ENCODE measurements at places on chromosomes 4 and X. TPM values are rescaled to one million over a fixed set of nuclear protein-coding genes. Genes with fewer than 3 reads are reported as not detected.

Gene SULT1E1
- total RNA-seq = not detected

- DNase-seq = no peak
These were observed 180.7 kb upstream of the SFRP2 start for GRCh38 chr4:153969542-153969941.

- DNase-seq = no peak
These were observed 359.4 kb upstream of the ZCCHC13 start for GRCh38 chrX:73944563-73944908.

DNA sequence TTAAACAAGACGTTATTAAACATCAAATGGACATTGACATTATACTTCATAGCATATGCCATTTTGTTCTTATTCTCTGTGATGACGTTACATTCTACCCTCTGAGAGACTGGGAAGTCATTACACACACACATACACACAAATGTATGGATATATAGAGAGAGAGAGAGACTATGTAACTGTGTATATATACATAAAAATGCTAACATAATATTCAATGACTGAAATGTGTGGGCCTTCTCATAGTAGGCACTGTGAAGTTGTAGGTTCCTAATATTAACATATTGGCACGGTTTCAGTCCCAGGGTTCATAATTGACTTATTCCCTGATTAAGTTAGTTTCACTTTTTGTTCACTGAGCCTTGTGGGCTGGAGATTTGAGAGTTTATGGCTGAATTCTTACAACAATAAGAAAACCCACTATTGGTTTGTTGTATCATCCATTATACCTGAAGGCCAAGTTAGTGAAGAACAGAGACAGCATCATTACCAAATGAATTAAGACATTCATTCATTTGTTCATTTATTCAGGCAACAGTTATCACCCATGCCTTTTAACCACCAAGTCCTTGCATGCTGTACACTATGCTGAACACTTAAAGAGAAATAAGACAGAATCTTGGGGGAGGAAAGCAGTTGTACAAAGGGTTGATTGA is 68.5 kb downstream of the GAB1 start:
- DNase-seq = no peak

DNA sequence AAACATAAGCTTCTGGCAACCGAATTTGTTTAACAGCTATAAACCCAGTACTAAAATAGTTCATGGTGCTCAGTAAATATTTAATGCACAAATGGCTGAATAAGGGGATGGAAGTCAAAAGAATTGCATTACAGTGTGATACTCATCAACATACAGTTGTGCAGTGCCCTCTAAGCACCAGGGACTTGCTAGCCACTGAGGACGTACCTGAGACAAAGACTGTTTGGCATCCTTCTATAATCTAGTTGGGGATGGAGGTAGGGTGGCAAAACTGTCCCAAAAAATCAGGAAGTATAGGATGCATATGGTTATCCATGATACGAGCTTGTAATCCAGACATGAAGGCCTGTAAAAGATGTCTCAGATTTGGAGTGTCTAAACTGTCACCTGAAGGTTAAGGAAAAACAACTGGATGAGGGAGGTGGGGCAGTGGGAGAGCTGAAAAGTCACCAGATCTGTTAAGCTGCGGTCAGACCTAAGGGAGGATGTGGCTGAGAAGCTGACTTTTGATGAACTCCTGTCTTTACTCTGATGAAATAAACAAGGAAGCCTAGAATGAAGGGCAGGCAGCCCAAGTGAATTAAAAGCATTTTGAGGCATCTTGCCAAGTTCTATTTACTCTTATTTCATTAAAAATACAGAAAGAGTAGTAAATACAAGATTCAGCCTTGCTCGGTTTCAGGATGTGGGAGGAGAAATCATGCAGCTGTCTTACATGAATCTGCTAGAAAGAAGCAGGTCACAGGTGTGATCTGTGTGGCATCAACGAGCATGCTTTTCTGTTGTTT is 12.0 kb upstream of the CD38 start:
- DNase-seq = no peak
